DMS79 treated with DMSO at 0.1 percent for 48 hours (cell line): ENCODE measurements at places on chromosomes 16 and 17.

DNA sequence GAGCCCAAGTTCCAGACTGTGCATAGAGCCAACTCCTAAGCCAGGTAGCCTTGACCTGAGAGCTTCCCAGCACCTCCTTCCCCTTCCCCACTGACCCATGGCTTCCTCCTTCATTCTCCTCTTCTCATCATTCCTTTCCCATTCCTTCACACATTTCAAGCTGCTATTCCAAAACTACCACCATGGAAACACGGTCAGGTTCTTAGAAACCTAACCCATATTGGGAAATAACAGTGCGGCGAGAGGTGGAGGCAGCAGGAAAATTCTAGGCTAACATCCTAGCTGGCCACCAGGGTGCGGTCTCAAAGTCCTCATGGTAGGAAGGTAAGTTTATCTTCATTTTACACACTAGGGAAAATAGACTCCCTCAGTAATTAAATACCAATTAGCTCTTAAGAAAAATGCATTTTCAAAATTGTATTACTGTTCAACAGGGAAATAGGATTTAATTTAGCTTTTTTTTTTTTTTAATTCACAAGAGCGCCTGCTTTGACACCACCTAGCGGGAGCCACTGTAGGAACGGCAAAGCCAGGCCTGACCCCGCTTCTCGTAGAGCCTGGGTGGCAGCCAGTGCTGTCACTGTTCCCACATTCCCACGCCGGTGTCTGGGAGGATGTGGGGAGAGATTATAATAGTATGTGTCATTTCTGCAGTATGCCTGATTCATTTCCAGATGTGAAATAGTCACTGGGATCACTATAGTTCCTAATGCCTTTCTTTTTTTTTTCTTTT is 14.0 kb upstream of the SPHK1 start:
- DNase-seq, result no peak

DNA sequence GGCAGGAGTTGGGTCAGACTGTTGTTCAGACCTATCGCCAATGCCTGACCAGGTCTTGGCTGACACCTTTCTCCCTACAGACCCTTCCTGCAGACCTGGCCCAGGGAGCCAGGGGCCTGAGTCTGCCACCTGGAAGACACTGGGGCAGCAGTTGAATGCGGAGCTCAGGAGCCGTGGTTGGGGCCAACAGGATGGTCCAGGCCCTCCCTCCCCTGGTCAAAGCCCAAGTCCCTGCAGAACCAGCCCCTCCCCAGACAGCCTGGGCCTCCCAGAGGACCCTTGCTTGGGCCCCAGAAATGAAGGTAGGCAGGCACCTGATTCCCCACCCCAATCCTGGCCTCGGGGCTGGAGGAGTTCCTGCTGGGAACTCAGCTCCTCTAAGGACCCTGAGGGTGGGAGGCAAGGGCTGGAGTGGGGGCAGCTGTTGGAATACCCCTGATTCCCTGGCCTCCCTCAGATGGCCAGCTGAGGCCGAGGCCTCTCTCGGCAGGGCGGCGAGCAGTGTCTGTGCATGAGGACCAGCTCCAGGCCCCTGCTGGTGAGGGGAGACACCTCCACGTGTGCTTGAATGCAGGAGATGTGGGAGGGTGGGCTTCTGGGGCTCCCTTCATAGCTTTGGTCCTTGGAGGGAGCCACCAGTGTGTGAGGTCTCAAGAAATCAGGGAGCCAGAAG is 3.6 kb downstream of the ACD start:
- DNase-seq, result no peak

DNA sequence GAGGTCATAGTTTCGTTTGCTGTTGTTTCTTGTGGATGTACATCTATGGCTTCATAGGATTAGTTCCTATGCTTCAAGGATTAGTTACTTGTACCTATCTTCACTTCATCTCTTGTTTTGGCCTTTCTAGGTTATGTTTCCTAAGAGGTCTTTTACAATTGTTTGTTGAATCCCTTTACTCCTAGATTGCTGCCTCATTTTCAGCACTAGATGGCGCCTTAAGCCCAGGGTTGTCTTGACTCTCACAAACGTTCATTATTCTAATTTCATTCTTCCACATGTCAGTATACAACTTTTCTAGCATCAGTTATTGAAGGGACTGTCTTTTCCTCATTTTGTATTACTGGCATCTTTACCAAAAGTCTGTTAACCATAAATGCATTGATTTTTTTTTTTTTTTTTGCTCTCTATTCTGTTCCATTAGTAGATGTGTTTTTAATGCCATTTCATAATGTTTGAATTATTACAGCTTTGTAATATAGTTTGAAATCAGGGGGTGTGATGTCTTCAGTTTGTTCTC is 45.0 kb upstream of the NACA2 start:
- peak; percentile 7 for DNase-seq

DNA sequence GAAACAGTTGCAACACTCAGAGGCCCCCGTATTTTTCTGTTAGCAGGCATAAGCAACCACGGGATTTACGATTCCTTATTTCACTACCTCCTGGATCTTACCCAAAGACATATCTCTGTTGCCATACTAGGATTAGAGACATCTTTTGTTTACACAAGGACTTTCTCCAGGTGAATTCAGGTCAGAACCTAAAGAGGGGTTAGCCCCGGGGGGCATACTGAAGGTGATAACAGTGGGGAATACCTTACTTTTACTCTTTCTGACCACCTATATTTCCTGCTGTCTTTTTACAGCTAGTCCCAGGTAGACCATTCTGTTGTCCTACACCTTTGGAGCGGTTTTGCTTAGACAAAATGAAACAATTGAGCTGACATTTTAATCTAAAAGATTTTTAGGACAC is 27.9 kb upstream of the CDH8 start:
- no peak for DNase-seq

DNA sequence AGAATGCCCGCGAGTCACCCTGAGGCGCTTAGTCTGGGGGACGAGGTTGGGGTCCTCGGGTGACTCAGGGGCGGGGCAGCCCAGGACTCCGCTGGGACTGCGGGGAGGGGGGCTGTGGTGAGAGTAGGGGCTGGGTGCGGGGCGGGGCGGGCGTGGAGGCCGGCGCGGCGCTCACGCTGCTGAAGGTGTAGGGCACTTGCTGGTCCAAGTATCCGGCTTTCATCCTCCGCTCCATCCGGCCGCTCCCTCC is 832 bp downstream of the ETV4 start:
- no peak for DNase-seq

DNA sequence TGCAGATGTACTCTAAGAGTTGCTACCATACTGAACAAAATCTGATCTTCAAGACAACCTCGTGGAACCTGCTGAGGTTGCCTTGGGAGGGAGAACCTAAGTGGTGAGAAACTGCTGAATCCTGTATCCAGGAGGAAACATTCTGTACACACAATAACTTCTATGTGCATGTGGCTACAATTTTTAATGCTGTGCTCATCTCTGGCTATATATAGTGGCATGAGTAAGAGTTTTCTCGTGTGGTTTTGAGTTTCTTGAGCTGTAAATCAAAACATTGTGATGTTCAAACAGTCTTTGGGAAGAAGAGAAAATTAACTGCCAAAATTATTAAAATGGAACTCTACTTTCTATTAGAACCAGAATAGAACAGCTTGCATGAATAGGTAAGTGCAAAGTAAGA is 206.8 kb downstream of the CA10 start:
- DNase-seq, result no peak

DNA sequence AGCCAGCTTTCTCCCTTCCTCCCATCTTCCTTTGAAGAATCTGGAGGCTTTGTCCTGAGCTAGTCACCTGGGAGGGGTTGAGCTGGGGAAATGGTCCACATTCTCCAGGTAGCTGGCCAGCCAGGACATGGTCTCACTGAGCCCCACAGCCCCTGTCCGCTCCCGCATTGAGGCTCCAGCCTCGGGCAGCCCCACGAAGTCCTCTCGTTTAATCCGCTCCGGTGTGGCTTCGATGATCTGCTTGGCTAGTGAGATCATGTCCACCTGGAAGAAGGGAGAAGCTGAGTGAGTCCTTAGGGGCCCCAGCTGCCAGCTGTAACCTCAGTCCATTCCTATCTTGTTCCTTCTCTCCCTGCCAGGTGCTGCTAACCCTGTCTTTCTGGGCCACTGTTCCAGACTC is 2.7 kb upstream of the SPAG7 start:
- DNase-seq, result no peak

- DNase-seq, result no peak
Observed at GRCh38 chr16:53433509-53433908, 762 bp upstream of the RBL2 start.

GRCh38 chr17:68302666-68303065 is 11.4 kb downstream of the ARSG start:
- DNase-seq, result no peak

DNA sequence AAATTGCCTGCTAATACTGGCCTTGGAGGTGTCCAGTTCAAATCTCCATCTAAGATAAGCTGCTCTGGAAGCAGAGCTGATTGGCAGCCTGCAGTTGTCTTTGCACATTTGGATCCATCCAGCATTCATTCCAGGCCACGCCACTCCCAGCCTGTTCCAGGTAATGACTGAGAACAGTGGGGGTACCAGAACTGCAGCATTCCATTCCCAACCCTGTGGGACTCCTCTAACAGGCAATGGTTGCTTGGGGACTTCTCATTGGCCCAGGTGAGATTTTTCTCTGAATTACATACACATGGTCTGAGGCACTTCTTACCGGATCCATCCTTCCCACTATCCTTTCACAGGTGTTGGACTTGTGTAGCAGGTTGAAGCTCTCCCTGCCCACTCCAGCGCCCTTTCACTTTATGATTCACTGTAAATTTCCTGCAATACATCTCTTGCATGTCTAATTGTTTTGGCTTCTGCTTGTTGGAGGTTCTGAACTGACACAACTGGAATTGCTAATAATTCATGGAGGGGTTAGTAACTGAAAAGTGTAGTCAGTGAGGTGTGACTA is 206.1 kb upstream of the ZFHX3 start:
- no peak for DNase-seq

GRCh38 chr16:75938818-75939217 is 212.5 kb upstream of the CPHXL start:
- DNase-seq, result no peak

- DNase-seq, result peak; percentile 67
Observed at GRCh38 chr17:36482611-36483504, 3.6 kb upstream of the ZNHIT3 start.

- DNase-seq, result no peak
Observed at GRCh38 chr16:68235108-68235886, 630 bp downstream of the ESRP2 start.

DNA sequence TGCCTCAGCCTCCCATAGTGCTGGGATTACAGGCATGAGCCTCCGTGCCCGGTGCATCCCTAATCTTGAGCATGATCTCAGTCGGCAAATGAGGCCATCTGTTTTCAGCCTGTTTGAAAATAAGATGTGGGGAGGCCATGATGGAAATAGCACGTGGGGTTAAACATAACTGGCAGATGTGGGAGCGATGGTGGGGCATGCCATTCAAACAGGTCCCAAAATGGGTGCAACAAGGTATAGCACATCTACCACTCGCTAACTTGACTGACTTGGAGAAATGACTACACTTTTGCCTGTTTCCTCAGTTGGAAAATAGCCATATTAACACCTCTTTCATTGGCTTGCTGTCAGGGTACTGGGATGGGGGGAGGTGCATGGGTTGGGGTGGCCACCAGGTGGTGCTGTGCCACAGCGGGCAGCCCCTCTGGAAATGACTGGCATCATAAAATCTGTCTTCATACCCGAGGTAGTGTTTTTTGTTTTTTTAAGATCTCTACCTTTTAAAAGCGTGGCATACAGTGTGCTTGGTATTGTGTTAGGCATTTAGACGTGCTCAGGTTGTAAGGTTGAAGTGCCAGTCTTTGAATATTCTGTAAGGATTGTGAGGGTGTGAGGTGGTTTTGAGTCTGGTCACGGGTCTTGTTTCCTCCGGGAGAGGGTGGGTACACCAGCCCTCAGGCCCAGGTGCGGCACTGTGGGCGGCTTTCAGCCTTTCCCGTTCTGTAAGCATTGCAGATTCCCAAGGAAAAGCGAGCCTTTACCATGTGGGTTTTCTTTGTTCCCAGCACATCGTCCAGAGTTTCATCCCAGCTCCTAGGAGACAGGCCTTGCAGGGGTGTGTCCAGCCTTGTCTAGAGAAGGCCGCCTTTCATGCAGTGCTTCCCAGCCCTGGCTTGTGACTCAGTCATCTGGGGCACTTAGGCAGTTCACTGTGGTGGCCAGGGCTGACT is 2.9 kb upstream of the TTYH2 start:
- DNase-seq, result peak; percentile 16

DNA sequence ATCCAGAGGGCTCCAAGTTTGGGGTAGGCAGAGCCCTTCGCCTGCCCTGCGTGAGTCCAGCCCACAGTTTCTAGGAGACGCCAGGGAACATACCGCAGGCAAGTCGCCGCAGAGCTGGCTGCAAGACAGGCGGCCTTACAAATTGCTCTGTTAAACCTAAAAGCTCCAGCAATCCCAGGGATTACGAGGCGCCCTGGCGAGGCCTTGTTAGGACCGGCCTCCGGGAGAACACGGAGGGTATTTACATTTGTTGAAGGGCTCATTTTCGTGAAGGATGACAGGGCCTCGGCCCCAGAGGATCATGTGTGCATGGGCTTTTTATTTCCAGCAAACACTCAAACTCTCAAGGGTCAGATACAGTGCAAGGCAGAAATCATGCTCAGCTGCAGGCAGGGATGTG is 77.6 kb upstream of the FOXF1 start:
- no peak for DNase-seq

DNA sequence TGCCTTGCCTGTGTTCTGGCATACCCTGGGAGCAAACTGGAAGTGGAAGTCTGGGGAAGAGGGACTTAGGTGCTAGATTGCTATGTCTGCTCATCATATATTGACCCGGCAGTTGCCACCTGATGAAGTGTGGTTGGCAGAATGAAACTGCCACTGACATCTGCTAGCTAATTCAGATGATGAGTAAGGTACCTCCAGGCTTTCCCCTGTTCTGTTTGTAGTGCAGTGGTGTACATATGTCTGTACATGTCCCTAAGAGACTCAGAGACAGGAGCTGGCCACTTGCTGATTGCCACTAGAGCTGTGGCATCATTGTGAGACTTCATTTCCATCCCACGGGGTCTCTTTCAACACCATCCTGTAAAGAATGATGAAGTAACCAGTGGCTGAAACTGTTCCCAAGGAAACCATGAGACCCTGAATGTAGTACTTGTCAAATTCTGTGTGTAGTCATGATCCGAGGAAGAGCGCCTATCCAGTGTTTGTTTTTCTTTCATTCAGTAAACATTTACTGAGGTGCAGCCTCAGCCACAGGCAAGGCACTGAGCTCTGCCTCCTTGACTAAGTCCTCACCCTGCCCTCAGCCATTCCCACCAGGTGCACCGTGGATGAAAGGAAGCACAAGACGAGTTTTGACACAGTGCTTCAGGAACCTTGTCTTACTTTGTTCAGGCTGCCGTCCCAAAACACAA is 13.2 kb downstream of the CLUAP1 start:
- no peak for DNase-seq

DNA sequence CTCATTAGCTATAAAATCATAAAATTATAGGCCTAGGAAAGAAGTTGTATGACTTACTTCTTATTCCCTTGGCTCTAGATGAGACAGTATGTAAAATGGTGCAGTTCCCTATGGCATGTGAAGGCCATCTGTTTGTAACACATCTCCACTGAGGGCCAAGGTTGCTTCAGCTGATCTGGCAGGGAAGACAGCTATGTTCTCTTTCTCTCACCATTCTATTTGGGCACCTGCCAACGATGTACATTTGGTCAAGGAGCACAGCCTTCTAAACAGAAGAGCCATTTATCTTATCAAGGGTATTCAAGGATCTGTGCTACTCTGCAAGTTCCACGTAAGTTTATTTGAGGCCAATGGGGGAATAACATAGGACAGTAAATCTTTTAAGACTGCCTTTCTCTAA is 129.8 kb upstream of the TOM1L1 start:
- no peak for DNase-seq
